Activated CD4-positive, alpha-beta T cell treated with anti-CD3 and anti-CD28 coated beads, Interleukin-2, amount 10 ng/mL, durations not matched to agents 7 days and 5 days (primary cell): ENCODE measurements at places on chromosomes 4 and X. TPM values are rescaled to one million over a fixed set of nuclear protein-coding genes. Genes with fewer than 3 reads are reported as not detected.

The CTAG1B gene
- not detected for total RNA-seq

- peaks cover 31% of the 10 kb centered on the region for H3K27me3 ChIP-seq
- no peak overlapping the region for H3K27ac ChIP-seq
- no peak for DNase-seq
- H3K4me3 ChIP-seq: no peak overlapping the region
- no peaks in the 10 kb centered on the region for H3K36me3 ChIP-seq
Observed at GRCh38 chr4:154511981-154512380, 20.4 kb upstream of the DCHS2 start.

DNA sequence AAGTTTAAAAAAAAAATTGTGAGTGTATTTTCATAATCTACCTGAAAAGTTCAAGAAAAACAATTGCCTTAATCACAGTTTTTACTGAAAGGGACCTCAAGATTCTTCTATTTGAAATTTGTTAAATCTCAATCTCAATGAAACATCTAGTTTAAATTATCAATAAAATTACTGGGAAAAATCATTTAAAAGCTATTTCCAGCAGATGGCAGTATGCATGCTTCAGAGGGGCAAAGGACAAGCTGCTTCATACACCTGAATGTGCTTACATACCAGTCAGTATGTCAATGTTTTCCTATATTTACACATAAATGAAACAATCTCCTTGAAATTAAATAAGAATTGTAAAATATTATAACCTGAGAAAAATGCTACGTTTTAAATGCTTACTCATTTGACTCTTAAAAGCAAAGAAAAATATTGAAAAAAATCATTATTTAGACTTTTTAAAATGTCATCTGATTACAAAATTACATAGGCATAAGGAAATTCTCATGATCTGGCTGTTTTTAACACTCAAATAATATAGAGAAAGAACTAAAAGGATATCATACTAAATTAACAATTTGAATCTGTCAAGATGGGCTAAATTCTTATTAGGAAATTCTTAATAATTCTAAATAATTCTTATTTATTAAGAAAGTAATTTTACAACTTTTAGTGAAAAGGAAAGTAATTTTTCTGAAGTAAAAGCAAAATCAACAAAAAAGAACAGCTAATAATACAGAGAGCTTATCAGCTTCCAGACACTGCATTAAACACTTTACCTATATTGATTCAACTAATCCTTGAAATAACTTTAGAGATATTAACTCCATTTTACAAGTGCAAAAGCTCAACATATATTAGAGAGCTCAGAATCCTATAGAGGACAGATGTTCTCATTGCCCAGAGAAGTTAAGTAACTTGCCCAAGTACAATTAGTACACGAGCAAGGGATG lies 242.1 kb downstream of the ADAMTS3 start:
- H3K27me3 ChIP-seq: peaks cover 9% of the 10 kb centered on the region
- H3K27ac ChIP-seq: no peak overlapping the region
- no peak overlapping the region for H3K4me3 ChIP-seq
- H3K4me1 ChIP-seq: no peaks in the 10 kb centered on the region
- no peaks in the 10 kb centered on the region for H3K36me3 ChIP-seq

DNA sequence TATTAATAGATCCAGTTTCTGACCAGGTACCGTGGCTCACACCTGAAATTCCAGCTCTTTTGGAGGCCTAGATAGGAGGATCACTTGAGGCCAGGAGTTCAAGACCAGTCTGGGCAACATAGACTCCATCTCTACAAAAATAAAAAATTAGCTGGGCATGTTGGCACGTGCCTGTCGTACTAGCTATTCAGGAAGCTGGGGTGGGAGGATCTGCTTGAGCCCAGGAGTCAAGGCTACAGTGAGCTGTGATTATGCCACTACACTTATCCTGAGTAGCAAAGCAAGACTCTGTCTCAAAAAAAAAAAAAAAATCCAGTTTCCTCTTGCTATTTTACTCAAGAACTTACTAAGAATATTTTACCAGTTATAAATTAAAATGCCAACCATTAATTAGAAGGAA lies 91.7 kb downstream of the SLC10A6 start:
- H3K4me3 ChIP-seq: no peak overlapping the region
- no peaks in the 10 kb centered on the region for H3K4me1 ChIP-seq
- peaks cover 4% of the 10 kb centered on the region for H3K27me3 ChIP-seq
- H3K36me3 ChIP-seq: no peaks in the 10 kb centered on the region
- no peak overlapping the region for H3K27ac ChIP-seq
- DNase-seq: no peak

- H3K27ac ChIP-seq: no peak overlapping the region
- no peak overlapping the region for H3K4me3 ChIP-seq
- DNase-seq: no peak
- H3K36me3 ChIP-seq: peaks cover 3% of the 10 kb centered on the region
Observed at GRCh38 chr4:140061659-140062289, 92.2 kb downstream of the MAML3 start.
